Testis (tissue), 5 donors: ENCODE measurements at places on chromosomes 12 and 14. TPM values are rescaled to one million over a fixed set of nuclear protein-coding genes. Genes with fewer than 3 reads are reported as not detected.

GRCh38 chr12:95181103-95181502 lies 36.2 kb downstream of the FGD6 start:
- no peak for DNase-seq

Gene FOXG1
- total RNA-seq, result 4.5 TPM

Gene TRPV4
- total RNA-seq, result 3.0 TPM

DNA sequence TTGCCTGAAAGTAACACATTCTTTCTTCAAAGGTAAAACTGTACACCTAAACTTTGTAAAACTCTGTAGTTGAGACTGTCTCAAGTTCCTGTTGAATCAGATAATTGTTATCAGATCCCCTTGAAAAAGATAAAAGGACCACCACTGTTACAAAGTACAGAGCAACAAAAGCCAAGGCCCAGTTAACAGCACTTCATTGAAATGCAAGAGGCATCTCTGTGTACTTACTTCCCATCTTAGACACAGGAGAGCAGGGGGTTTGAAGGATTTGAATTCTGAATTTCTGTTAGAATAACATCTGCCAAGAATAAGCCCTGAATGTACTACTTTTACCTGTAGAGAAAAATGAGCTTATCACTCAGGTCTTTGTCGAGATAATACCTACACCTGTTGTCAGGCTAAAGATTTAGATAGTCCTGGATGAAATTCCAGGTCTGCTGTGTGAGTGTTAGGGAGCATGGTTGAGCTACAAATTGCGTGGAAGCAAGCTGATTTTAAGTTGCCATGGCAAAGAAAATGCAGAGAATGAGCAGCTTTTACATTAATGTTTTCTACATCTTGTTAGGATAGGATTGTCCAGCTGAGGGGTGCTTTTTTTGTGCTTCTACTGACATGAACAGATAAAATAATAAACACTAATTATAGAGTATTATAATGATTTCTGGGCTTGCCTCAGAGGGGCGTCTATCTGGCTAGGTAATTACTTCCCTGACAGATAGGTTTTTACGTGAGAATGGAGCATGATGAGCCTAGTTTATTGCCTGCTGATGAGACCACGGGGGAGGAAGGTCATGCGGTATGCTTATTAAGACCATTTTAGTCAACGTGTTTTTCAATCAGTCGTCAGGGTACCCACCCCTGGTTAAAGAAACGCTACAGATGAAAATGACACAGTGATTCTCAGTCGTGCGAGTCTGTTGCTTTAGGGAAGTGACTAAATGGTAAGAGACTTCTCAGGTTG lies 309.2 kb downstream of the PAWR start:
- DNase-seq, result no peak

- DNase-seq, result no peak
Measured at GRCh38 chr14:104868060-104868740, 3.1 kb downstream of the CEP170B start.

DNA sequence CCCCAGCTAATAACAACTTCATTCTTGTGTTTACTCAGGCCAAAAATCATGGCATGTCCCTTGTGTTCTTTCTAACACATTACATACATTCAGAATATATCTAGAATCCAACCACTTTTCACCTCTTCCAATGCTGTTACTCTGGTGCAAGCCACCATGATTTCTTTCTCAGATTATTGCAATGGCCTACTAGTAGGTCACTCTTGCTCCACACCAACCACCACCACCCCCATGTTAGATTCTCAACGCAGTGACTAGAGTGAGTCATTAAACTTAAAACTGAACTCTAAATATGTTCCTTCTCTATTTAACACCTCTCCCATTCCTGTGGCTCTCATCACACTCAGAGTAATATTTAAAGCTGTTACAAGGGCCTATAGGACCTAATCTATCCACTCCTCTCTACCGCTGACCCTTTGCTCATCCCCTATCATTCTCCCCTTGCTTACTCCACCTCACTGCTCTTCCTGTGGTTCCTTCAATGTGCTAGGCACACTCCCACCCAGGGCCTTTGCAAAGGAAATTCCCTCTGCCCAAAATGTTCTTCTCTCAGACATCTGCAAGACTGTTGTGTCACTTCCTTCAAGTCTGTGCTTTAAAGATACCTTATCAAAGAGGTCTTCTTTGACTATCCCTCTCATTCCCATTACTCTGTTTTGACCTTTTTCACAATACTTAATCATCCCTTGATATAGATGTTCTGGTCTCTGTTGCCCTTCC lies 6.6 kb downstream of the RTN1 start:
- no peak for DNase-seq

- DNase-seq, result no peak
Measured at GRCh38 chr12:49000346-49000745, 1.2 kb upstream of the DDN start.
